ENCODE measurements at places on chromosomes 4 and X.

- H3K36me3 ChIP-seq = peaks cover 2% of the 10 kb centered on the region
These were observed 200.8 kb downstream of the MGST2 start for GRCh38 chr4:139866276-139866962.

GRCh38 chr4:176210579-176211296, 15.4 kb upstream of the SPATA4 start:
- no peak for DNase-seq
- H3K27me3 ChIP-seq = peaks cover 37% of the 10 kb centered on the region
- H3K4me1 ChIP-seq = no peaks in the 10 kb centered on the region
- no peak overlapping the region for H3K4me3 ChIP-seq
- H3K36me3 ChIP-seq = no peaks in the 10 kb centered on the region
- H3K27ac ChIP-seq = no peak overlapping the region

- no peaks in the 10 kb centered on the region for H3K27me3 ChIP-seq
- no peaks in the 10 kb centered on the region for H3K4me1 ChIP-seq
- no peaks in the 10 kb centered on the region for H3K36me3 ChIP-seq
These were observed 278.4 kb upstream of the AGTR2 start for GRCh38 chrX:115892056-115892708.

GRCh38 chr4:14562901-14563300, 439.4 kb upstream of the CPEB2 start:
- H3K4me1 ChIP-seq = no peaks in the 10 kb centered on the region
- peaks cover 15% of the 10 kb centered on the region for H3K27me3 ChIP-seq
- H3K4me3 ChIP-seq = no peak overlapping the region
- H3K27ac ChIP-seq = no peak overlapping the region

GRCh38 chr4:93633721-93634120, 194.8 kb upstream of the ATOH1 start:
- no peaks in the 10 kb centered on the region for H3K4me1 ChIP-seq
- no peaks in the 10 kb centered on the region for H3K27me3 ChIP-seq
- H3K36me3 ChIP-seq = no peaks in the 10 kb centered on the region
- no peak overlapping the region for H3K4me3 ChIP-seq
- DNase-seq = no peak

DNA sequence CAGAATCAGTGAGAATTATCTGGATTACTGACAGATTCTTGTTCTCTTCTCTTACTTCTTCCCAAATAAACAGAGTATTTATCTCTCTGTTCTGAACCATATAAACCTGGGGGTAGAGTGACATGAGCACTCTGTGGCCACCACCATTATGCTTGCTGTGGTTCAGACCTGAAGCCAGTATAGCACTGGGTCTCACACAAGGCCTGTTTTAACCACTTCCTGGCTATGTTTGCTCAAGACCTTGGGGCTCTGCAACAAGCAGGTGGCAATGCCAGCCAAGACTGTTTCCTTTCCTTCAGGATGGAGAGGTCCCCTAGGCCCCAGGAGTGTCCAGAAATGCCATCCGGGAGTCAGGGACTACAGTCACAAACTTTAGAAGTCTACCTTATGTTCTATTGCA, 21.7 kb upstream of the HEPH start:
- H3K4me1 ChIP-seq = no peaks in the 10 kb centered on the region
- H3K27me3 ChIP-seq = no peaks in the 10 kb centered on the region
- no peak overlapping the region for H3K27ac ChIP-seq
- no peak for DNase-seq

GRCh38 chr4:158079661-158080060, 93.2 kb downstream of the GASK1B start:
- no peak overlapping the region for H3K4me3 ChIP-seq
- DNase-seq = no peak
- no peaks in the 10 kb centered on the region for H3K4me1 ChIP-seq
- no peaks in the 10 kb centered on the region for H3K27me3 ChIP-seq
- no peaks in the 10 kb centered on the region for H3K36me3 ChIP-seq
- no peak overlapping the region for H3K27ac ChIP-seq

Data from activated naive CD8-positive, alpha-beta T cell treated with anti-CD3 and anti-CD28 coated beads for 36 hours (primary cell).